GM19239 (cell line): ENCODE measurements at places on chromosomes 7 and 10.

DNA sequence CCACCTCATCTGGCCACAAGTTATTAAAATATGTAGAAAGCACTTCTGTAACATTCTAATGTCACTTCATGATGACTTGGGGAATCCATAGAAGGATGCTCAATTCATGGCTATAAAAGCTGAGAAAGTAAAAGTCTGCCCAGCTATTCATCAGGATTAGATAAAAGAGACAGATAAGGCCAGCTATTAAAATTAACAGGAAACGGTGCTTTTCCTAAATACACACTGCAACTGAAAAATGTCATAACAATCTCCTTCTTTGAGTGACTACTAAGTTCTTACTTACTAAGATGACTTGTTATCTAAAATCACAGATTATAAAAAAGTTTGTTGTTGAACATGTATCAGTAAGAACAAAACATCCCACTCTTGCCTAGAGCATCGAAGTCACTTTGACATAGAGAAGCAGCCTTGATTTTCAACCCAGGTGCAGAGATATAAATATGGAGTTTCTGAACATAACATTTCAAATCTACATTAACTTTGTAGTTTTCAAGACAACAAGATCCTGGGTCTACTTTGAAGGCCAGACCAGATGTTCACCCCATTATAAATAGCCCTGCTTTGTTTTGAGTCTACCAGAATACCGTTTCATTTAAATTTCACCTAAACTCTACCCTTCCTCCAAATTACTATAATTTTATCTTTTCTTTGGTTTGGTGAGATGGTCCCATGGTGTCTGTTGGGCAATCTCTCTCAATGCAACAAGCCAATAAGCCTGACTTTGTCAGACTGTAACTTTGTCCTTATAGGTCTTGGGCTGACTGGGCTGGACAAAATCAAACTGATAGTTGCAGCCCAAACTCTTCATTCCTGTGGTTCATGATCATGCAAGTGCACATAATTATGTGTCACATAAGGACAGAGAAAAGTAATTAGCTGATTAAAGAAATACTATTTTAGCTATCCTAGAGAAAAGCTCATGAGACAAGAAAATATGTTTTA, 24.0 kb downstream of the HYCC1 start:
- no peak for DNase-seq

DNA sequence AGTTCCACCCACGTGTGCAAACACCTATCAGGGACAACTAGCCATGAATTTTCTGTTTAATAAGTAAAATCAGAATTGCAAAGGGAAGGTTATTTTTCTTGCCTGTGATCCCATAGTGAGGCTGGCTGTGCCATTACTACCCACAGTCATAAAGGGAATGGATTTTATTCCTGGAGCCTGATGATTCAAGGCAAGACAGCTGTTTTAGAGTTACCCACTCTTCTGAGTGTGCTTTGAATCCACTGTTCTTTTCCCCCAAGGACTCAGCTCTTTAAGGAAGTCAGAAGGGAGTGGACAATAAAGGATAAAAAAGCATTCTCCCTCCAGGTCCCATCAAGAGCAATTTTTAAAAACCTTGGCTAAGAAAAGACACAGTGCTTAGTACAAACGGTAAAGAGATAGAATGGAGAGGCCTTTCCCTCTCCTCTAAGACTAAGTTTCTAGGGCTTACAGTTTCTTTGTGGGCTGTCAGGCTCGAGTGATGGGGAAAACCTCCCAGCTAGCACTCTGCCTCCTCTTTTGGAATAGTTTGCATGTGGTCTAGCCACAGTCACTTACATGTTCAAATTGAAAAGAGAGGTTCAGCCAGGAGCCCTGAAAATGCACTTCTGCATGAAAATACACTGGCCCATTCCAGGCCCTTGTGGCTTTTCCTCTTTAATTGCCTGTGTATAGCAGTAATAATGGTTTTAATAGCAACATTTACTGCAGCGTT, 5.1 kb upstream of the LRRC4 start:
- no peak for DNase-seq

GRCh38 chr7:28128608-28129007, 52.0 kb downstream of the JAZF1 start:
- DNase-seq = no peak

DNA sequence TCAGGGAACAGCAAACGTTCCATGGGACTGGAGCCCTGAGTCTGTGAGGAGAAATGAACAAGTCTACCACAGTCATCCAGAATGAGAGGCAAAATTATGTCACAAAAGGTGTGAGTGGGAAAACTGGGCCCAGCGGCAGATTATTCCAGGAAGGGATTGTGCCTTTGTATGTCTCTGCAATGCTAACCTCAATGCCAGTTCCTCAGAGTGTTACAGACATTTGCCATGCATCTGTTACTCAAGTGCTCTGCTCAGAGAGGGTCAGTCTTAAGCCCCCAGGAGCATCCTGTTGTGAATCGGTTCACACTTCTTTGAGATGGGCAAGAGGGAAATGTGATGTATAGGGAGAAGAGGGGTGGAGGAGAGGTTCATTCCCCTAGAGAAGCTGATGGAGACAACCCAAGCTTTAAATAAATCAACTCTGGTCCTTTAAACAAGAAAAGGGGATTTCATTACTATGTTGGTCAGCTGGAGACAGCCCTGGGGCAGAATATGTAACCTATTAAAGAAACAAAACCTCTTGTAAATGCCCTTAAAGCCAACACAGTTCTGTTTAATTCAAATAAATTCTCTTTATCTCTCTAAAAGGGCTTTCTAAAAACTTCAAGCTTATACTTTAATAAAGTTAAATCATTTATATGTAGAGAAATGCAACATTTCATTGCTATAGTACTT, 85.9 kb upstream of the GRB10 start:
- no peak for DNase-seq

DNA sequence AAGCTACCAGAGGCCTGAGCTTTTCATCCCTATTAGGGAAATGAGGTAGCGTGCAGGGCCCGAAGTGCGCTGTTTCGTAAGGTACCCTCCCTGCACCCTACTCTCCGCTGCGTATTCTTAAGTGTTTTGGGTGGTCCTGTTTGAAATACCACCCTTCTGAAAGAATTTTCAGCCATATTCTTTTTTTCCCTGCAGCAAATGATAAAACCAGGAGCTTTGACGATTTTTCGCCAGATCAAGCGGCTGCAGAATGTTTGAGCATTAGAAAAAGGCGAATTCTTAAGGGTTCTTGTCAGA, 1.2 kb downstream of the RSBN1L start:
- no peak for DNase-seq

DNA sequence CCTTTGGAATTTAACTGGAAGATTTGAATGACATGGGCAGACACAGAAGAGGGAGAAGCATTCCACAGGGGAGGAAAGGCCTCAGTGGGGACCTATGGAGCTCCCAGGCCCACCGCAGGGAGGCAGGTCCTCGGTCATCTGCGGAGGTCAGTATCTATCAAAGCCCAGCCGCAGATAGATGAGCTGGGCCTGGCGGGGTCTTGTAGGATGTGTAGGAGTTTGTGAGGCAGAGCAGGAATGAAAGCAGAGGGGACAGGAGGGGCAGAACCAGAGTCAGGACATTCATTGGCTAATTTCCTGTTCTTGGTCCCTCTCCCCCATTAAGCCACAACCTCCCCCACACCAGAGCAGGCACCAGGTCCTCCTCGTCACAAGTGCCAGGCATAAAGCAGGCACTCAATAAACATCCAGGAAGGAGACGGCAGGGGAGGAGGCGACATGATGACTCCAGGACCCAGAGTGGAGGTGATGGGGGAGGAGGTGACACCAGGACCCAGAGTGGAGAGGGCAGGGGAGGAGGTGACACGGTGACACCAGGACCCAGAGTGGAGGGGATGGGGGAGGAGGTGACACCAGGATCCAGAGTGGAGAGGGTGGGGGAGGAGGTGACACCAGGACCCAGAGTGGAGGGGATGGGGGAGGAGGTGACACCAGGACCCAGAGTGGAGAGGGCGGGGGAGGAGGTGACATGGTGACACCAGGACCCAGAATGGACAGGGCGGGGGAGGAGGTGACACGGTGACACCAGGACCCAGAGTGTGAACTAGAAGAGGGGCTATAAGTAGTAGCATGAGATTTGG, 83.7 kb upstream of the PDGFA start:
- DNase-seq = no peak

DNA sequence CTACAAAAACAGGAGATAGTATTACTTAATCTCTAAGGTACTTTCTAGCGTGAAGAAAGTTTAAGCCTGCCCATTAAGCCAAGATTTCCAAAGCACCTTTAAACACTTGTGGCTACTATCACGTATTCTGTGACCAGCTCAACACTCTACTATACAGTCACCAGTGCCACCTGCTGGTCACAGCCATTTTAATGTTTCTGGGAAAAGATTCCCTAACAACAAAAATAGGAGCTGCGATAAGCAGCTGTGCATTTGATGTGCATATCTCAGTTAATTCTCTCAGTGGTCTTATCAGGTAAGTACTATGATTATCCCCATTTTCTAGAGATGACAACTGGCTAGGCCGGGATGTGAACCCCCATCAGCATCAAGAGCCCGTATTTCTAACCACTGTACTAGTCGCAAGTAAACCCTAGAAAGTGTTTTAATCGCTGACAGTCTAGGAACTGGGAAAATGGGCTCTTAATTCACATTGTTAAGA, 860 bp downstream of the SEC31B start:
- DNase-seq = no peak

GRCh38 chr7:41268878-41269277, 434.0 kb downstream of the INHBA start:
- no peak for DNase-seq

DNA sequence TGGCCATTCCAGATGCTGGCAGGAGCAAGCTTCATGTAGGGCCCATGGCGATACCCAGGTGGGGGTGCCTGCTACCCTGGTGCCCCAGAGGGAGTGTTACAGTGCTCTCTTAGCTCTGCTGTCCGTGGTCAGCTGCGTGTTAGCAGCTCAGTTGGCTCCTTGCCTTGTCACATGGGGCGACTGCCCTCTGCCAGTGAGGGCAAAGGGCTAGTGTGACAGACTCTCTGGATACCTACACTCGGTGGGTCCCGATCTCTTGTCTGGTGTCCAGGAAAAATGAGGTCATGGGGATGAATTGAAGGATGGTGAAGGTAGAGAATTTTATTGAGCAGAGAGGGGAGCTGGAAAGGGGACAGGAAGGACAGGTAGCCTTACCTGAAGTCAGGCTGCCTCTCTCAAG, 152.2 kb downstream of the CYP26A1 start:
- DNase-seq = no peak
